ENCODE measurements at places on chromosomes 13 and 19. TPM values are rescaled to one million over a fixed set of nuclear protein-coding genes. Genes with fewer than 3 reads are reported as not detected.

TOMM40 gene
- 188 TPM for total RNA-seq

FGF22 gene
- 0.26 TPM for total RNA-seq

SIAH3 gene
- total RNA-seq: not detected

CLDND2 gene
- 13.0 TPM for total RNA-seq

ZNF681 gene
- total RNA-seq: not detected

IFNL1 gene
- total RNA-seq: not detected

S1PR2 gene
- 0.90 TPM for total RNA-seq

RGL3 gene
- total RNA-seq: 0.98 TPM

SPIB gene
- 0.18 TPM for total RNA-seq

ZNF528 gene
- total RNA-seq: 0.19 TPM

CYP2A6 gene
- not detected for total RNA-seq

RTBDN gene
- total RNA-seq: not detected

ZNF329 gene
- 2.7 TPM for total RNA-seq

SLC44A2 gene
- 6.8 TPM for total RNA-seq

WBP4 gene
- 11.1 TPM for total RNA-seq

FAM216B gene
- total RNA-seq: not detected

FCAR gene
- not detected for total RNA-seq

ZNF547 gene
- 1.0 TPM for total RNA-seq

TMEM238 gene
- total RNA-seq: 4.0 TPM

ZSCAN18 gene
- 2.8 TPM for total RNA-seq

TGFBR3L gene
- total RNA-seq: 1.8 TPM

ZNF154 gene
- total RNA-seq: not detected

KCNN4 gene
- total RNA-seq: 48.4 TPM

SGCG gene
- not detected for total RNA-seq

LAIR1 gene
- 0.21 TPM for total RNA-seq

RAB3A gene
- total RNA-seq: 0.93 TPM

GNA15 gene
- total RNA-seq: 0.04 TPM

COG6 gene
- 8.7 TPM for total RNA-seq

GFY gene
- 0.17 TPM for total RNA-seq

IL11 gene
- 11.3 TPM for total RNA-seq

ZNF439 gene
- total RNA-seq: not detected

SPRED3 gene
- 3.2 TPM for total RNA-seq

LILRB5 gene
- 0.05 TPM for total RNA-seq

C5AR2 gene
- total RNA-seq: 12.7 TPM

GPR183 gene
- not detected for total RNA-seq

CD37 gene
- not detected for total RNA-seq

EFNB2 gene
- 4.2 TPM for total RNA-seq

CLIP3 gene
- 0.73 TPM for total RNA-seq

PRKCG gene
- total RNA-seq: 7.3 TPM

LRP3 gene
- 52.9 TPM for total RNA-seq
